Fibroblast of pulmonary artery (primary cell): ENCODE measurements at places on chromosomes 2 and 18.
A peak's percentile ranks its signal among the peaks of the same experiment; 100 is the strongest.

DNA sequence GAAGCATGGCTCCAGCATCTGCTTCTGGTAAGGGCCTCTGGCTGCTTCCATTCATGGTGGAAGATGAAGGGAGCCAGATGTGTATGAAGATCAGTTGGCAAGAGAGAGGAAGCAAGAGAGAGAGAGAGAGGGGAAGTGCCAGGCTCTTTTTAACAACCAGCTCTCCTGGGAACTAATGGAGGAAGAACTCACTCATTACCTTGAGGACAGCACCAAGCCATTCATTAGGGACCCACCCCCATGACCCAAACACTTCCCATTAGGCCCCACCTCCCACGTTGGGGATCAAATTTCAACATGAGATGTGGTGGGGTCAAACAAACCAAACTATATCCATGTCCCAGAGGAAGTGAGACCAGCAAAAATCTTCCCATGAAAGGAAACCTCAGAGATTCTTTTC is 124.8 kb upstream of the SIX2 start:
- peak; percentile 21 for DNase-seq

DNA sequence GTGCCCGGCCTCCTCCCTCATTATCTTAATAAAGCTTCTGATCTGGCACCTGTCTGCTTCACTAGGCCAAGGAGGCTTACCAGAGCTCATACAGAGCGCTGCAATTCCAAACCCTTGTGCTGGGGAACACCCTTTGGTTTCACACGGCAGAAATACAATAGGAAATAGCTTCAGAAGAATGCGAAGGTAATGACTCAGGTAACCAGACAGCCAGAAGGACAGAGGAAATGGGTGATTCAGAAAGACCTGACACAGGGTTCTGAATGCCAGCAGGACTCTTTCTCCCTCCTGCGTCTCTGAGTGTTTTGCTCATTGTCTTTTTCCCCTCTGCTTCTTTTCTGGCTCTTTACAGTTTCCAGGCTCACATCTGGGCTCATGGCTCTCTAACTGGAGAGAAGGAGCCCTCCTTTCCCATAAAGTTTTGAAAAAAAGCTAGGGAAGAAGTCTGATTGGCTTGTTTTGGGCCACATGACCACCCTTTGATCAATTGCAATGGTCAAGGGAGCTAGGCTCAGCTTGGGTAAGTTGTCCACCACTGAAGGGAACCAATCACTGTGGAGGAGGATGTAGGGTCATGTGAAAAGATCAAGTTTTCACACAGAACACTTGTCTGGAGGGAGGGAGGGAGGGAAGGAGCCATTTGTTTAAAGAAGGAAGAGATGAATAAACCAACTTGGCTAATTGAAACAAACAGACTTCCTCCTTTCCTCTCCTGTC is 90.5 kb upstream of the UPP2 start:
- DNase-seq: peak; percentile 7

DNA sequence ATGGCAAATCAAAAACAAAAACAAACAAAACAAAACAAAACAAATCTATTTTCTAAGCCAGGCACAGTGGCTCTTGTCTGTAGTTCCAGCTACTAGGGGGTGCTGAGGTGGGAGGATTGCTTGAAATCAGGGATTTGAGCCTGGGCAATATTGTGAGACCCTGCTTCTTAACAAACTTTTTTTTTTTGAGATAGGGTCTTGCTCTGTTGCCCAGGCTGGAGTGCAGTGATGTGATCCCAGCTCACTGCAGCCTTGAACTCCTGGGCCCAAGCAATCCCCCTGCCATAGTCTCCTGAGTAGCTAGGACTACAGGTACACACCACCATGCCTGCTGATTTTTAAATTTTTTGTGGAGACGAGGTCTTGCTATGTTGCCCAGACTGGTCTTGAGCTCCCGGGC is 6.2 kb downstream of the HPCAL1 start:
- no peak for DNase-seq

- peak; percentile 90 for DNase-seq
Measured at GRCh38 chr2:160372585-160372984, 121.0 kb downstream of the RBMS1 start.

GRCh38 chr2:98444436-98445176 is at the start of gene INPP4A:
Gene INPP4A (plus strand): TSS chr2:98444858. CDS start chr2:98520049, 75,191 bp downstream.
- peak; percentile 65 for DNase-seq

GRCh38 chr2:120241684-120242083 is 11.0 kb upstream of the RALB start:
- DNase-seq: no peak
